Central memory CD8-positive, alpha-beta T cell (primary cell): ENCODE measurements at places on chromosomes 7 and 10.

DNA sequence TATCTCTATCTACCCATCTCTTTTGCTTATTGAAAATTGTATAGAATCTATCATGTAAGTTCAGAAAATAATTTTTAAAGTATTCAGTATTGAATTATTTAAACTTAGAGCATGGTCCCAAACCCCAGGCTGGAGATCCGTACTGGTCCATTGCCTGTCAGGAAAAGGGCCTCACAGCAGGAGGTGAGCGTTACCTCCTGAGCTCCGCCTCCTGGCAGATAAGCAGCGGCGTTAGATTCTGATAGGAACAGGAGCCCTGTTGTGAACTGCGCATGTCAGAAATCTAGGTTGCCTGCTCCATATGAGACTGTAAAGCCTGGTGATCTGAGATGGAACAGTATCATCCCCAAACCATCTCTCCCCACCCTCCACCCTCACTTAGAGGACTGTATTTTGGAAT is 266.0 kb upstream of the CNTNAP2 start:
- DNase-seq: no peak

GRCh38 chr7:21071561-21072501 is 285.1 kb upstream of the SP8 start:
- DNase-seq: no peak

DNA sequence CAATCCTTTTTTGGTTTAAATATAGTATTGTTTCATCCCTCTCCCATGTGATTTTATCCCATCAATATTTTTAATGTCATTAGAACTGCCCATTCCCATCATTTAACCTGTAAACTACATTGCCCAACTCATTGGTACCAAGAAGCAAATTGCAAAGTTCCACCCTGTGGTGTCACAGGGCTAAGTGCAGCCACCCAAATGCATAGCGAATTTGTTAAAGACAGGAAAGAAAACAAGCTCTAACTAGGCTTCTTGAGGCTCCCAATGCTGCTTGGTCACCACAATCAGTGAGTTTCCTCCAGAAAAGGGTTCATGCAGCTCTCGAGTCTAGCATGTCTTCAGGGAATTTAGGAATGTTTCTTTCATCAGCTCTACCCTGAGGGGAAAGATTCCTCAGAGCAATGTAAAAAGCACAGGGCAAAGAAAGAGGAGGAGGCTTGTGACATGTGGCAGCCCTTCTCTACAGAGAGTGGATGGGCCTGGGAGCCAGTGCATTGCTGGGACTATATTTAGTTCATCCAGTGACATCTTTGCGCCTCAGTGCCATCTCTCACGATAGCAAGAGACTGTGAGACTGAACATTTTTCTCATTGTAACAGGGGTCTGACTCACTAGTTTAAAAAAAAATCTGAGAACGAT is 58.1 kb downstream of the CAV1 start:
- no peak for DNase-seq

- peak; percentile 46 for DNase-seq
These were observed at the start of gene ORC5 for GRCh38 chr7:104207731-104208420. Gene ORC5 (minus strand): TSS chr7:104208013. CDS start chr7:104207904, 109 bp downstream.

DNA sequence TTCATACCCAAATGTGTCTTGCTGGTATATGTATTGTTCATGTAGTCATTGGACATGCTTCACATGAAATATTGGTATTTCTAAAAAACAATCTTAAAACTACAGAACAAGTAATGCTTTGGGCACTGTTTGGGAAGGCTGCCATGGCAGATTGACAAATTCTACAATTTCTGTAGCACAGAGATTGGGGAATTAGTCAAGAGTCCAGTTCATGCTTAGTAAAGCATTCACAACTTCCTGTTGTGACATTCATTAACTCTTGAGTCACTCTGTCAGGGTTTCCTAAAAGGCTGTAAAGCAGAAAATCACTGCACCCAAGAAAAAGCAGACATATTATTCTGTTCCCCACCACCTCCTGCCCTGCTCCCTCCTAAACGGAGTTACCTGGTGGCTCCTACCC is 398.9 kb downstream of the PHTF2 start:
- no peak for DNase-seq

GRCh38 chr7:149642589-149642988 is 130.8 kb downstream of the ZNF467 start:
- no peak for DNase-seq

DNA sequence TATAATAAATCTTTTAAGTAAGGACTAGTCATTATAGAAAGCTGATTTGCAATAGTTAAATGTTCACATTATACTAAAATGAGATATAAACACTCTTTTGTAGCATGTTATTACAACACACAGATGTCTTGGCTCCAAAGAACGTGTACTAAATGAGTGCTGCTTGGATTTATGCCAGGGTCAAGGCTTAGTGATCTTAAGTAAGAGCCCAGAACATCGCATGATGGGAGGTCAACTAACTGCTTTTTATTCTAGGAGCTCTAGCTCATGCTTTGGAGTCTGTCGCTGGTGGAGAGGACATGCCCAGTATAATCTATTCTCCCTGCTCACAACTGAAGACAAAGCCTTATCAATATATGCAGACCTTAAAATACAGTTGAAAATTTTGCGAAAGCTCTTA is 315.1 kb downstream of the BBS9 start:
- no peak for DNase-seq

- DNase-seq: no peak
These were observed 279.1 kb downstream of the PHF14 start for GRCh38 chr7:11252705-11253272.

DNA sequence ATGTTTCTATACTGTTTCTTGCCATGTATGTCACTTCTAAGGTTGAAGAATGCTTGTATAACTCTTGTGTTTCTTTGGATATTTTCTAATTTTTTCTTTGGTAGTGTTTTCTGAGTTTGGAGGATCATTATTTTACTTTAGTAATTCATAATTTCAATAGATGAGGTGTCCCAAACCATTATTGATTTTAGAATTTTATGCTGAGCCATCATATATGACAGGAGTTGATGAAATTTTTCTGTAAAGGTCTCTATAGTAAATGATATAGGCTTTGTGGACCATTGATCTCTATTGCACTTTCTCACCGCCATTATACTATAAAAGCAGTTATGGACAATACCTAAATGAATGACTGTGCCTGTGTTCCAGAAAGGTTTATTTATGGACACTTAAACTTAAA is 183.3 kb upstream of the PPP1R3A start:
- no peak for DNase-seq

DNA sequence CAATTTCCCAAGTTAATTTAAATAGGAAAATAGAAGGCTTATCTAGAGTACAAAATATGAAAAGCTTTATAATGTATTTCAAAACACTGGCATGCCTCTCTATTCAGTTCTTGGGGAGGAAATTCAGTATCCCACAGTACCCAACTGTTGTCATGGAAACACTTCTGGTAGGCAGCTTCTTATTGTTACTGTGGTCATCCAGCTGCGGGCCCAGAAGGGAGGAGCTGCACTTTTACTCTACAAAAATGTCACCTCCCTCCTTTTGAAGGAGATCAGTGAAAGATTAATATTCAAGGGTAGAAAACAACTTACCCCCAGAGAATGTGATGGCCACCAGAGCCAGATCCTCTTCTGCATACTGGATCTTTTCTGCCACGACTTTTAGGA is 202.8 kb downstream of the RAPGEF5 start:
- DNase-seq: no peak

DNA sequence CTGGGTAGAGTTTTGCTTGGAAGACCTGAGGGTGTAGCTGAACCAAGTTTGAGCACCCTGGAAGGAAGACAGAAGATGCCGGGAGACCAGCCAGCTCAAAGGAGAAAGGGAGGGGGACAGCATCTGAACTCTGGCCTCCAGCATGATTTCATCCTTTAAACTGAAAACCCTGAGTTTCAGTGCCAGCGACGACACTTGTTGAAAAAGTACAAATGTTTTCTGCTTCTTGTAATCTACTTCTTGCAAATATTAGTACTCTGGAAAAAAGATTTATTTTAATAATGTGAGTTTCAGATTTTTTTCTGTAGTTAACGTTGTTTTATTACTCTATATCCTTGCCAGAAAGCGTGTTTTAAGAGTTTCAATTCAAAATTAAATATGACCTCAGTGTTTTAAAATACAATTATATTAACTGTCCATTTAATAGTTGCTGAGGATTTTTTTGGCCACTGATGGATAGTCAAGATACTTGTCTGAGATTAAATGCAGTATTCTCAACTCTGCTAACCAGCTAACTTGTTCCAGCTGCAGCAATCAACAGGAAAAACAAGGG is 227.7 kb downstream of the MGMT start:
- no peak for DNase-seq

GRCh38 chr10:116147147-116147905 is 125.7 kb downstream of the GFRA1 start:
- no peak for DNase-seq

GRCh38 chr7:124536156-124536762 is 229.3 kb downstream of the GPR37 start:
- no peak for DNase-seq

DNA sequence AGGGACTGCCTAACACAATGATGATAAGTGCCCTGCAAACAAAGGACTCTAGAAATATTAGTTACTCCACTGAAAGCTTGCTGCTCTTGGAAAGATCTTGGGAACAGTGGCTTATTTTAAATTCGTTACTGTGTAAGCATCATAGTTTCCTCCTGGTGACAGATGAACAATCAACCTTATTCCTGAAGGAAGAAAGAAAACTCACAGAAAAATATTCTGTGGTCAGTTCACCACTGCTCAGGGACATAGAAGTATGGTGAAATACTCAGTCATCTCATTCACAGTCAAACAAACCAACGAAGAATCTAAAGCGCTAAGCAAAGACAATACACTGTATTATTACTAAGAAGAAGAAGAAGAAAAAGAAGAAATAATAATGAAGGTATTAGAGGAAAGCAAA is 27.8 kb downstream of the MKX start:
- DNase-seq: no peak
